ENCODE measurements at places on chromosomes 16 and 17.
A peak's percentile ranks its signal among the peaks of the same experiment; 100 is the strongest.

- DNase-seq, result peak; percentile 2
These were observed 52.5 kb upstream of the MTSS2 start for GRCh38 chr16:70738083-70738977.

- no peak for DNase-seq
These were observed 150.0 kb downstream of the NPIPB11 start for GRCh38 chr16:29256501-29256981.

- DNase-seq, result no peak
These were observed 178.6 kb downstream of the WWOX start for GRCh38 chr16:78278056-78278450.

DNA sequence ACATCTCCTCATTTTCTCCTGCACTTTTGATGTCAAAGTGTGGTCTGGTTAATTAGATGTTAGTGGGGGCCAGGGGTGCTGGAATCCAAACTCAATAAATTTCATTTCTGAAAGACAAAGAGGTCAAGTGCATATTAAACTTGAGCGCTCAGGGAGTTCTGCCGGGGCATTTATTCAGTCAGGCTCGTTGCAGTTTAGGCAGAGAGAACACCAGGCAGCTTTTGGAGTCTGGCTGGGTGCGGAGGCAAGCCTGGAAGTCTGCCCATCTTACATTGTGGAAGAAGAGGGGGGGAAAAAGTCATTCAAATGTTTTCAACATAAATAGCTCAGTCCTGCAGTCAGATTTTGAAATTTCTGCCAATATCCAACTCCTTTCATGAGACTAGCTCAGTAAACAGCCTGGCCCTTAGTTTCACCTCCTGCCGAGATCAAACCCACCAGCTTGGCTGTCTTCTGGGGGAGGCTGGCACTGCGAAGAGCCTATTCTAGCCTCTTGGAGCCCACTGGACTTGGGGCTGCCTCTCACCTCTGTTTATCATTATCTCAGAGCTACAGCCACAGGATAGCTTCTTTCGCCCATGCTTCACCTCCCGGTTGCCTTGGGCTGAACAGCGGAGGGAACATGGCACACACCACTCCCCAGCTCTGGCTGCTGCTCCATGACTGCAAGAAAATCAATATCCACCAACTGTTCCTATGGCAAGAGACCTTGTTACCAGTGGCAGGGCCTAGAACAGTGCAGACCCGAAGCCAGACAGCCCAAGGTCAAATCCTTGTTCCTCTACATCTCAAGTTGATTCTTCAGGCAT lies 177.4 kb upstream of the CDH5 start:
- DNase-seq, result no peak

- no peak for DNase-seq
These were observed 49.7 kb downstream of the EPN2 start for GRCh38 chr17:19286751-19287341.

DNA sequence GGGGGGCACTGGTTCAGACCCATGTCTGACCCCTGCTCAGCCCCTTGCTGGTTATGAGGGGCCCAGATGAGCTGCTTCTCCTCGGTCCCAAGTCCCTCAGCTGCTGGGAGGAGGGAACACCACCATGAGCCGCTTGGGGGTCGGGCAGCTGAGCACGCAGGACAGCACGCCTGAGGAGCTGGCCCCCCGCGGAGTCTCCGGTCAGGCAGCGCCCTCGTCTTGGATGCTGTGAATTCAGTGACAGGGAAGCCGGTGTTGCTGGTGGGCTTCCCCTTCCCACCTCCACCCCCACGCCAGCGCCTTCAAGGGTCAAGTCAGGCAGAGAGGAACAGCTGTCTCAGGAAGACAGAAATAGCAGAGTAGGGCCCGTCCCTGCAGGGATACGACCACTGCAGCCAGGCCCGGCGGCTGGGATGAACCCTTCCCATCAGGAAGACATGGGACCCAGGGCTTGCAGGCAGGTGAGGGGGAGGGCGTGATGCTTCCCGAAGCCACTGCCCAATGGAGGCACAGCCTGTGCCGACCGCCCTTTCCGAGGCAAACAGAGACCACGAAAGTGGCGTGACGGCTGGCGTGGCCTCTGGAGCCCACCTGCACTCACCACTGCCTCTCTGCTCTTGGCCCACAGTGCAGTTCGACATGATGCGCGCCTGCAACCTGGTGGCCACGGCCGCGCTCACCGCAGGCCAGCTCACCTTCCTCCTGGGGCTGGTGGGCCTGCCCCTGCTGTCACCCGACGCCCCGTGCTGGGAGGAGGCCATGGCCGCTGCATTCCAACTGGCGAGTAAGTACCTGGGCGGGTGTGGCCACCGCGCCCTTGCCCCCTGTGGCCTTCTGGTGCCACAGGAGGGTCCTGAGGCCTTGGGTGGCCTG lies 8.1 kb downstream of the TMEM204 start:
- no peak for DNase-seq

DNA sequence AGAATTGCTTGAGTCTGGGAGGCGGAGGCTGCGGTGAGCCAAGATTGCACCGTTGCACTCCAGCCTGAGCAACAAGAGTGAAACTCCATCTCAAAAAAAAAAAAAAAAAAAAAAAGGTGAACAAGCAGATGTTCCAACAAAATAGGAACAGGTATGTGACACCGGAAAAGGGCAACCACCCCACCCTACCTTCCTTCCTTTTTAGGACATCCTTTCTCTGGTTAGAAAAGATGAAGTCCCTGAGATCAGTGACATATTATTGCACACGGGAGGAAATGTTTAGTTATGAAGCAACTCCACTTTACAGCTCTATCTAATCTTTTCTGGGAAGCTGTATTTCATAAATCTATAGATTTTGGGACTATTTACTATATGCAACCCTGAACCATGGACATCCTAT lies 114.2 kb upstream of the MON1B start:
- no peak for DNase-seq

DNA sequence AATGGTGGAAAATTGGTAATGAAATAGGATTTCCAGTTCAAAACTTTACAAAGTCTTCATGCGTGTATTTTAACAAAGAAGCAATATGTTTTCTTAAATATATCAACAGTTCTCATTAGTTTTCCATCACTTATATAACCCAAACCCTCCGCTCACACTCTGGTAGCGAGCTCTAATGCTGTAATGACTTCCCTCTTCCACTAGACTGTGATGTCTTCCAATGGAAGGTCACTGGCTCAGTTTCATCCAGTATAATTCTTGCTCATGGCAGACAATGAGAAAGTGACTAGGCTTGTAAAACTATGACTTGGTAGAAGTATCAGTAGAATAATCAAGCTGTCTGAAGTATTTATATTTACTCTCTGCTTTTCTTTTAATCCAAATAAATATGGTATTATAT lies 32.8 kb downstream of the NETO2 start:
- DNase-seq, result no peak

DNA sequence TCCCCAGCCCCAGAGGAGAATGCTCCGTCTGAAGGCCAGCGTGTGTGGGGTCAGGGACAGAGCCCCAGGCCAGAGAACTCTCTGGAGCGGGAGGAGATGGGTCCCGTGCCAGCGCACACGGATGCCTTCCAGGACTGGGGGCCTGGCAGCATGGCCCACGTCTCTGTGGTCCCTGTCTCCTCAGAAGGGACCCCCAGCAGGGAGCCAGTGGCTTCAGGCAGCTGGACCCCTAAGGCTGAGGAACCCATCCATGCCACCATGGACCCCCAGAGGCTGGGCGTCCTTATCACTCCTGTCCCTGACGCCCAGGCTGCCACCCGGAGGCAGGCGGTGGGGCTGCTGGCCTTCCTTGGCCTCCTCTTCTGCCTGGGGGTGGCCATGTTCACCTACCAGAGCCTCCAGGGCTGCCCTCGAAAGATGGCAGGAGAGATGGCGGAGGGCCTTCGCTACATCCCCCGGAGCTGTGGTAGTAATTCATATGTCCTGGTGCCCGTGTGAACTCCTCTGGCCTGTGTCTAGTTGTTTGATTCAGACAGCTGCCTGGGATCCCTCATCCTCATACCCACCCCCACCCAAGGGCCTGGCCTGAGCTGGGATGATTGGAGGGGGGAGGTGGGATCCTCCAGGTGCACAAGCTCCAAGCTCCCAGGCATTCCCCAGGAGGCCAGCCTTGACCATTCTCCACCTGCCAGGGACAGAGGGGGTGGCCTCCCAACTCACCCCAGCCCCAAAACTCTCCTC lies 10.4 kb downstream of the CX3CL1 start:
- no peak for DNase-seq

- DNase-seq, result peak; percentile 2
These were observed 27.2 kb downstream of the ABCC3 start for GRCh38 chr17:50661795-50662391.
